Adrenal gland (tissue), 19 donors: ENCODE measurements at places on chromosomes 7 and 10.

GRCh38 chr7:120091807-120092206, 181.2 kb upstream of the KCND2 start:
- DNase-seq: no peak

- DNase-seq: no peak
Observed at GRCh38 chr10:110033701-110034235, 26.0 kb downstream of the ADD3 start.

GRCh38 chr7:542713-543500, 23.3 kb upstream of the PDGFA start:
- DNase-seq: peak; percentile 66

DNA sequence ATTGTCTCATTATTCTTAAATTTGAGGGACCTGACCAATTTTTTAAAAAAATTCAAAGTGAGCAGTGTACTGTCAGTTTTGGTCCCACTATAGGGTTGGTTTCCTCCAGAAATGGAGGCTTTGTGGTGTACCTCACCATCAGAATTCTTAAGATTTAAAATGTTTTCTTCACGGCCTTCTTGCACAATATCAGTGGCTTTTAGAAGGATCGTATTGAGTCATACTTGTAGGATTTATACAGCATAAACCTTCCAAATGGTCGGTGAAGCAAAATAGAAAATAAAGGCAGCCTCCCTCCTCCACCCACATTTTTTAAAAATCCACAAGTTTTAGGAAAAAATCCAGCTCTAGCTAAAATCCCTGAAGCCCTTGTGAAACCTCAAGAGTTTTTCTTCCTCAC, 126.4 kb downstream of the RNLS start:
- no peak for DNase-seq

- no peak for DNase-seq
Observed at GRCh38 chr7:117005449-117005848, 52.1 kb downstream of the ST7 start.

DNA sequence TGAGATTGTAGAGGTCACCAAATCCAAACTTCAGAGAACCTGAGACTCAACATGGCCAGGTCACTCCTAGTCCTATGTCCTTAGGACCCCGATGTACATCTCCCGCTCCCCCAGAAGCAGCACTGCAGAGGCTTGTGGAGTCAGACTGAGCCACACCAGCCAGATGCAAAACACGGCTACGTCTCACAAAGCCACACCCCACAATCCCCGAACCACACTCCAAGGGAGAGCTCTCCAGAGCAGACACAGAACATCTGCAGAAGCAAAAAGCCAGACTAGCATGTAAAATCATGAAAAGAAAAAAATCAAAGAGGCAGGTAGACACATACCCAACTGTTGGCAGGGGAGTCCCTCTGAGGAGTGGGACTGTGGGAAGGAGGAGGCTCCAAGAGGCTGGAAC, 104.9 kb downstream of the CTBP2 start:
- DNase-seq: no peak

DNA sequence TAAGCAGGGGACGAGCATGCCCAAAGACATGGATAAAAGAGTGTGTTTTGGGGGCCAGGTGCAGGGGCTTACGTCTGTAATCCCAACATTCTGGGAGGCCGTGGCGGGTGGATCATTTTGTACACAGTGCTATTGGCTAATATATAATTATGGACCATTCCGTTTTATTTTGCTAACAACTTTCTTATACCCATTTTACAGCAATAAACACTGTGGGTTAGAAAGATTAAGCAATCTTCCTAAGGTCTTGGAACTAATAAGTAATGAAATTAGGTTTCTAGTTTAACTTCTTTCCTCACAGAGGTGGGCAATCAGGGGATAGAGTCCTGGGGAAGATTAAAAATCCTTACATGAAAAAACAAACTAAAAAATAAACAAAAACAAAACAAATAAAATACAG, 3.4 kb downstream of the GGCT start:
- no peak for DNase-seq

DNA sequence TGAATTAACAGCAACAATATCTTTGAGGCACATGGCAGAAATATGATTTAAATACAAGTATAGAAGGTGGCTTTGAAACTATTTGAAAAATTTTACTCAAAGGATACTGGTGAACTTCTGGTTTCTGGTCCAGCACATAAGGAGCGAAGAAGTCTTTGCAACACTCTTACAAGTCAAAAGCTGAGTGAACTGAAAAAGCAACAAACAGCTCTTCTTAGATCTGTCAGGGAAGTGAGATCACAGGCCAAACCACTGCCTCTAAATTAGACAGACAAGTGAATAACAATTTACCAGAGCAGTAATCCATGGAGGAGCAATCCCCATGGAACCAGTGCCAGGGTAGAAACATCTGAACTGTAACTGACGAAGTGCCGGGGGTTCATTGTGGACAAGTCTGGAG, 9.6 kb upstream of the VWC2 start:
- no peak for DNase-seq

GRCh38 chr7:46206476-46207060, 285.5 kb upstream of the IGFBP3 start:
- DNase-seq: no peak
